ENCODE measurements at places on chromosomes 1 and 21. TPM values are rescaled to one million over a fixed set of nuclear protein-coding genes. Genes with fewer than 3 reads are reported as not detected.

DNA sequence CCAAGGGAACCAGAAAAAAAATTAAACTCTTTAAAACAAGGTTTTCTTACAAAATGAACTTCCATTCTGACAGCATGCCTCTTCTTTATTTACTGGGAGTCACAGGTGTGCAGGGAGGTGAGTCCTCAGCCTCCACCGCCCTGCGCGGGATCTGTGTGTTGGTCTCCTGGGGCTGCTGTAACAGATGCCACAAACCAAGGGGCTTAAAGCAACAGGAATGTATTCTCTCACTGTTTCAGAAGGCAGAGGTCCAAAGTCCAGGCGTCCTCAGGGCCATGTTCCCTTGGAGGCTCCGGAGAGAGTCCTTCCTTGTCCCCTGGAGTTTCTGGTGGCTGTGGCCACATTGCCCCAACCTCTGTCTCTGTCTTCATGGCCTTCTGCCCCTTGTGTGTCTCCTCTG, 123.6 kb upstream of the C1orf174 start:
- no peak for DNase-seq

The S100A14 gene
- not detected for total RNA-seq

DNA sequence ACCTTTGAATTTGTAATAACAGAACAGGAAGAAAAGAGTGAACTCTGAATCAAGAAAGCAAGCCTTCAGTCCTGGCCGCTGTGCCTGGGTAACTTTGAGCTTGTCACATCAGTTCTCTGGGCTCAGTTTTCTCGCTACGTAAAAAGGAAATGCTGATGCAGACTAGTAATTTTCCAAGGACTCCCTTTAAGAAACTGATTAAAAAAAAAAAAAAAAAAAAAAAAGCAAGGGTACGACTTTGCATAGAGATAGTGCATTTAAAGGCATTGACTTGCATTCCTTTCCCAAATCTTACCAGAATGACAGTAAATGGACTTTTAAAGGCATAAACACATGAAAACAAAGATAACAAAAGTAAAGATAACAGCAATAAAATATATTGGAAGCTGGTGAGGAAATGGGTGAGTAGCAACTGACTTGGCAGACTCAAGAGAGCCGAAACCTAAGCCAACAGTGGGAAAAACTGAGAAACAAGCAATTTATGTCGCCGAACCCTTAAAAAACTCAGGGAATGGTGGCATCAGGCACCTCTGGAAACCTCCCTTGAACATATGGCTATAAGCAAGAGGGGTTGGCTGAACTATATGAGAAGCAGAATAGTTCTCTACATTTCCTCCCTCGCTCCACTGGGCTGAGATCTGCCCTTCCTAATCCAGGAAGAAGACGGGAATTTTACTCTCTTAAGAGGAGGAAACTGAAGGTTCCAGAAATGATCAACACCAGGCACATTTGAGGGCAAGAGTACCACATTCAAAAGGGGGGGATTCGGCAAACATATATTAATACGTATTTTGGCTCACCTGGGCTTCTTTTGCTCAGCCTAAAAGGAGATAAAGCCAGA, 189.2 kb downstream of the CDC7 start:
- no peak for DNase-seq

DNA sequence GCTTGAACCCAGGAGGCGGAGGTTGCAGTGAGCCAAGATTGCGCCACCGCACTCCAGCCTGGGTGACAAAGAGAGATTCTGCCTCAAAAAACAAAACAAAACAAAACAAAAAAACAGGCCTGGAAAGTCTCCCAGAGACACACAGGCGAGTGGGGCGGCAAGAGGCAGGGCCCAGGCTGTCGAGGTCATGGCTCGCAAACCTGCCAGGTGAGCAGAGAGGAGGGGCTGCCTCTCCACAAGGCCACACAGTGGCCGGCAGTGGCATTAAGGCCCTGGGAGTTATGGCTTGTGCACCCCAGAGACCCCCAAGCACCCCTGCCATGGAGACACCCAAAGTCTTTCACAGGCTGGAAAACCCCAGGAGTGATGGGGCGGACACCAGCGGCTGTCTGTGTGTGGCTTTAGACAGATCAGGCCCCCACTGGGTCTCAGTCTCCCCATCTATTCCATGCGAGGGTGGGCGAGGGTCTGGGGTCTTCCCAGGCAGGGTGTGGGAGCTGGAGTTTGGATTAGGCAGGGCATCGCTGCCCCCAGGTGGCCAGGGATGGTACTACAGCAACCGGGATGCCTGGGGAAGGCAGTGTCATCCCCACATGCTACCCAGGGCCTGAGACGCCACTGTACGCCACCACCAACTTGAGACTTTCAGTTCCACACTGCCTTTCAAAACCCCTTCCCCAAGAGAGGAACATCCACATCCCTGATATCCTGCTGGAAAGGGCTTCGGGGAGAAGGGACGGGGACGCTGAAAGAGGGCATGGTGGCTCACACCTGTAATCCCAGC, 7.3 kb upstream of the CTRC start:
- no peak for DNase-seq

The LCE1E gene
- total RNA-seq: not detected

The TSPEAR gene
- not detected for total RNA-seq

- peak; percentile 57 for DNase-seq
These were observed 662.5 kb downstream of the PLA2G4A start for GRCh38 chr1:187491082-187491720.

The TEX38 gene
- total RNA-seq: not detected

- no peak for DNase-seq
These were observed 522 bp downstream of the SLC45A1 start for GRCh38 chr1:8318436-8318835.

The PTCH2 gene
- not detected for total RNA-seq

- DNase-seq: peak; percentile 77
These were observed 1.1 kb upstream of the TTC39A start for GRCh38 chr1:51331206-51332100.

The SMCP gene
- total RNA-seq: not detected

- peak; percentile 99 for DNase-seq
These were observed 17.6 kb downstream of the GALNT2 start for GRCh38 chr1:230084408-230085177.

GRCh38 chr1:225460021-225460736, 32.3 kb upstream of the LBR start:
- DNase-seq: peak; percentile 79

The LSM10 gene
- total RNA-seq: 7.6 TPM

DNA sequence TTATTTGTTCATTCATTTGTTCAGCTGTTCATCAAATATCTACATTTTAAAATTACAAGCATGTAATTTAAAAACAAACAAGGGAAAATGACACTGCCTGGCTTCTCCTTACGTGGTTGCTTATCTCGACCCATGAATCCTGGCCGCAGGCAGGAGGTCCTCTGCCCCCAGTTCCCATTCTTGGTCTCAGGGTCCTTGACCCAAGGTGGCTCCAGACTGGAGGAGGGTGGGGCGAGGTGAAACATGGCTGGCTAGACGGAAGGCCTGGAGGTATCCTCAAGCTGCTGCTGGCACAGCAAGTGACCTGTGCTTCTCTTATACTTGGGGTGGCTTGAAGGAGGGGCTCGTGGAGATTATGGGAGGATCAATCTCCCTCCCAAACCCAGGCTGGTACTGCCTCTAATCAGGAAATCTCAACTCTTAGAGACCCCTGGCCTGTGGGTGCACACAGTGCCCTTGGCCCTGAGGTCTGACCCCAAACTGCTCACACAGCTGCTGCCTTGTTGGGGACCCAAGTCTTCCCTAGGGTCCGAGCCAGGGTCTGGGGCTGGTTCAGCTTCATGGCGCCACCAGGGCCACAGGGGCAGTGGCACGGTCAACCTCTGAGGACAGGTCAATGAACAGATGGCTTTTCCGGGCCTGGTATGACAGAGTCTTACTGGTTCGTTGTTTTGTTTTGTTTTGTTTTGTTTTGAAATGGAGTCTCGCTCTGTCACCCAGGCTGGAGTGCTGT, 63.7 kb downstream of the SCCPDH start:
- no peak for DNase-seq

The LDLRAD1 gene
- total RNA-seq: not detected

The AMY1B gene
- total RNA-seq: not detected

- DNase-seq: no peak
These were observed 95.4 kb downstream of the PTPRU start for GRCh38 chr1:29331729-29332128.

The NPHS2 gene
- not detected for total RNA-seq

The SPATA21 gene
- 0.02 TPM for total RNA-seq

GRCh38 chr1:232558954-232559353, 71.0 kb downstream of the SIPA1L2 start:
- DNase-seq: no peak

GRCh38 chr1:168007691-168008090, 70.8 kb upstream of the MPC2 start:
- no peak for DNase-seq

The FAM78B gene
- not detected for total RNA-seq

- peak; percentile 73 for DNase-seq
These were observed 69.8 kb upstream of the DIRAS3 start for GRCh38 chr1:68120136-68120791.

- DNase-seq: no peak
These were observed 188.2 kb upstream of the NFIA start for GRCh38 chr1:60894130-60894529.

The CLCA2 gene
- 0.30 TPM for total RNA-seq

- DNase-seq: no peak
These were observed 41.7 kb upstream of the SLC19A1 start for GRCh38 chr21:45583831-45584509.

- DNase-seq: peak; percentile 39
These were observed 40.2 kb upstream of the SOX13 start for GRCh38 chr1:204032642-204033235.

DNA sequence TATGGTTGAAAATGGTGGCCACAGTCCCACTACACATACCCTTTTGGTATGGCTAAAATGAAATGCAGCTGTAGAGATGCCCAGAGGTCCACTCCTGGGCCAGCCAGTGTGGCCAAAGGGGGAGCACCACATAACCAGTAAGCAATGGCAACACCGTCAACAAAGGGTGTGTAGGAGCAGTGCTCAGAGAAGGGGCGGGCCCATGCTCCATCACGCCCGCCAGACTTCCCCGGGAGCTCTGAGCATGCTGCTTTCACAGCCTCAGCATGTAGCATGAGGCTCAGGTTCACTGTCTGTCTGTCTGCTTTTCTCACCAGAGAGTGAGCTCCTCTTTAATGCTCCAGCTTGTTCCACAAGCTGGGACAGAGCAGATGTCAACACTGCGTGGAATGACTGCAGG, 537.6 kb downstream of the MATN1 start:
- DNase-seq: no peak

- no peak for DNase-seq
These were observed 12.8 kb upstream of the SKI start for GRCh38 chr1:2215329-2215728.

DNA sequence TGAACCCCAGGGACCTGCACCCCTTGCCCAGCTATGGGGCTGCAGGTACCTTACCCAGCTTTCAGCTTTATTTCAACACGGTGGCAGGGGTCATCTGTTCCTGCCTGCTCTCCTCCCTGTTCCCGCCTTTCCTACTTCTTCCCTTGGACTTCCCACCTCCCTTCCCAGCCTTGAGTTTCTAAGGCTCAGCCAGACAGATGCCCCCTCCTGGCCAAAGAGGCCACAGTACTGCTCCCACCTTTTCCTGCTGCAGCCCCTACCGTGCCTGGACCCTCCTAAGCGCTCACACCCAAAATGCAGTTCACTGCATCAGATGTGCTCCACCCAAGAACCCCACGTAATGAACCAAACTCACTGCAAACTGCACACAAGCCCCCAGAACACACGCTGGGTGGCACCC, 7.7 kb downstream of the NOC2L start:
- no peak for DNase-seq

- DNase-seq: no peak
These were observed 319.9 kb upstream of the DUSP10 start for GRCh38 chr1:222061711-222062359.

- DNase-seq: no peak
These were observed 10.0 kb downstream of the WNT3A start for GRCh38 chr1:228016653-228017355.

The UMODL1 gene
- total RNA-seq: not detected

DNA sequence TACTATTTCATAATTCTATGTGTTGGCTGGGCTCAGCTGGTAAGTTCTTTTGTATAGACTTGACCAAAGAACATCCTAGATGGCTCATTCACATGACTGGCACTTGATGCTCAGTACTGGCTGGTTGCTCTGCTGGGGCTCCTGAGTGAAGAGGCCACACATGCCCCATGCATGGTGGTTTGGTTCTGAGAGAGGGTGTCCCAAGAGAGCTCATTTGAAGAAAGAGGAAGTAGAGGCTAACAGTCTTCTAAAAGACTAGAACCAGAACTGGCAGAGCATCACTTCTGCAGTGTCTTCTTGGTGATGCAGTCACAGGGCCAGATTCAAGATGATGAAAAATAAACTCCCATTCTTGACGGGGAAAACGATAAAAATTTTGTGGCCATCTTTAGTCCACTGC, 5.2 kb upstream of the BACH1 start:
- no peak for DNase-seq

- DNase-seq: no peak
These were observed 364.8 kb downstream of the RPS6KC1 start for GRCh38 chr1:213415691-213416380.

DNA sequence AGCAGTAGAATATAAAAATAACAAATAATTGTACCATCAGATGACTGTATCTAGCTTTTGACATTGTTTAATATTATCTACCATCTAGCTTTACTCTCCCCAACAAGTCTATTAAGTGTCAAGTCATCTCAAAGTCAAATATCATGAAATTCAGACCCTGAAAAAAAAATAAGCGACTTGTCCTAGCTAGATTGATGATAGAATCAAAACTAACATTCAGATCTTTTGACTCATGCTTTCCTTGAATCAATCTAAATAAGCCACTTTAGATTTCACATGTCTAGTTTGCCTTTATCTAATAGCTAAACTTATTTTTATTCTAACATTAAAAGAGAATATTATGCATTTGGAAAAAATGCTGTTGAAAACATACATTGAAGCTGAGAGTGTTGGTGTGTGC, 35.4 kb downstream of the CRB1 start:
- peak; percentile 51 for DNase-seq

The FOXO6 gene
- not detected for total RNA-seq

- DNase-seq: no peak
These were observed 2.6 kb downstream of the PRDM2 start for GRCh38 chr1:13702425-13703127.
